ENCODE measurements at places on chromosomes 12 and 14.

DNA sequence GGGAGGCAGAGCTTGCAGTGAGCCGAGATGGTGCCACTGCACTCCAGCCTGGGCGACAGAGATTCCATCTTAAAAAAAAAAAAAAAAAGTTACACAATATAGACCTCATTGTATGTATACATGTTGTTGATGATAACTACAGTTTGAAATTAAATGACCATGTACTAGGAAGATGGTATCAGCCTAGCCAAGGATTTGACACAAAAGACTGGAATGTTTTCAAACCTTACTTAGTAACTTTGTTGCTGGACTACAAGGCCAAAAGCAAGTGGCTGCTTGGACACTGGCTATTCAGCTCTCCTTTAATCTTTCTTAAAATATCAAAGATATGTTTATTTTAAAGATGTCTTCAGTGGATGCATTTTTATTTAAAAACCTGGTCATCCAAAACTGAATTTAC, 18.9 kb upstream of the NUDT4 start:
- DNase-seq, result no peak

GRCh38 chr12:62694632-62695031, 228.0 kb downstream of the MON2 start:
- no peak for DNase-seq

- DNase-seq, result no peak
These were observed 1.3 kb downstream of the CHGA start for GRCh38 chr14:92924247-92924646.

DNA sequence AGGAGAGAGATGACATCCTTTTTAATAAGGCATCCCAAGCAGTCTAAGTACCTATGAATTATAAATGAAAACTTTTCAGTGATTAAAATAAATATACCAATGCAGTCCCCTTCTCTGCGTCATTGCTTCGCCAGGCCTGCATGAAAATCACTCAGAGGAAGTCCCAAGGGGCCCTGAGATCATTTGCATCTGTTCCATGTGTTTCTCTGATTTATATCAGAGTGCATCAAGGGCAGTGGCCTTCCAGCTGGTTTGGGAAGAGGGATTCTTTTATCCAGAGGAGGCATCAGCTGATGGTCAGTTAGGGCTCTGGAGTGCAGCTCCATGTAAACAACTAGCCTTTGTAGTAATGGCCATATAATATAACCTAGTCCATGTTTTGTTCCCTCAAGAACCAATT, 210.1 kb downstream of the RGS6 start:
- no peak for DNase-seq

DNA sequence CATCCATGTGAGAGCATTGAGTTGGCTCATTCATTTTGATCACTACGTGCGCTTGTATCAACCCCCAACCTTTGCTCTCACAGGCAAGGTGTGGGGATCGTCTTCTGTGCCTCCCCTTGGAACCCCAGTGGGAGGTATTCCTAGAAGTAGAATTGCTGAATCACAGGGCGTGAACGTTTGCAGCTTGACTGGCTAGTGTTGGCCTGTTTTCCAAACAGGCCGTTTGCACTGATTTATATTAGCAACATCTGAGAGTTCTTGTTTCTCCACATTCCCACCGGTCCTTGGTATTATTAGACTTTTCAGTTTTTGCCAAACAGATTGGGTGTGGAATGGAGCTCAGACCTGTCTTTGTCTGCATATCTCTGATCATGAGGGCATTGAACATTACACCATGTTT, 288.6 kb upstream of the PWP1 start:
- DNase-seq, result no peak

GRCh38 chr12:95054206-95054605, 19.2 kb downstream of the NR2C1 start:
- no peak for DNase-seq

DNA sequence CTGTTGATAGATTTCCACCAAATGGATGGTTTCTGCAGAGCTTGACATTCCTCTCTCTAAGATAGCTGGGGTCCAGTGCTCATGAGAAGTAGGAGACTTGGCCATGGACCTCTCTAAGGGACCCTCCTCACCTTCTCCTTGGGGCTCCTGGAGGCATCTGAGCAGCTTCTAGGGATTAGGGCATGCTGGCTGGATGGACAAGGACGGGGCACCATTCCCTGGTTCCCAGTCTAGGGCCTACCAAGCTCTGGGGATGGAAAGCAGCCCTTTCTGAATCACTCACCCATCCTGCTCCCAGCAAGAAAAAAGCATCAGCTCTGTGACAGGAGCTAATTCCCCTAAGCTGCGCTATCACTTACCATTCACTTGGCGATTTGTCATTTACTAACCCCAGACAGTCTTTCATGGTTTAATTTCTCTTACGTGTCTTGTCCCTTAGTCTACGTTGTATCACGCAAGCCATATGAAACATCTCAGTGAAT, 39.5 kb downstream of the VWF start:
- DNase-seq, result no peak

DNA sequence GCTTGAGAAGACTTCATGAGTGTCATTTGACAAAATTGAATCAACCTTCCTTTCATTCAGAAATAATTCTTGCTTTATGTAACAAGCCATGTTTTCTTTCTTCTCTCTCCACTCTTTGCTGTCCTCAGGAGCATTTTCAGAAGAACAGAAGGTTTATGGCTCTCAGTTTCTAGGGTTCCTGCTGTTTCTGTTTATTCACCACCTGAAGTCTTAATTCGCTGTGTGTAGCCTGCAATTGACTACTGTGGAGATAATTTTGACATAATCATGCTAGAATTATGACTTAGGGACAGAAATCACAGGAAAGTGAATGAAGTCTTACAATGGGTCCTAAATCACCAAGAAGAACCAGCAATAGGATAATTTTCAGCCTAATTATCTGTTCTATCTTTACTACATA, 7.2 kb upstream of the PLEKHG7 start:
- DNase-seq, result no peak

- no peak for DNase-seq
These were observed 8.4 kb downstream of the KRT8 start for GRCh38 chr12:52896190-52897100.

DNA sequence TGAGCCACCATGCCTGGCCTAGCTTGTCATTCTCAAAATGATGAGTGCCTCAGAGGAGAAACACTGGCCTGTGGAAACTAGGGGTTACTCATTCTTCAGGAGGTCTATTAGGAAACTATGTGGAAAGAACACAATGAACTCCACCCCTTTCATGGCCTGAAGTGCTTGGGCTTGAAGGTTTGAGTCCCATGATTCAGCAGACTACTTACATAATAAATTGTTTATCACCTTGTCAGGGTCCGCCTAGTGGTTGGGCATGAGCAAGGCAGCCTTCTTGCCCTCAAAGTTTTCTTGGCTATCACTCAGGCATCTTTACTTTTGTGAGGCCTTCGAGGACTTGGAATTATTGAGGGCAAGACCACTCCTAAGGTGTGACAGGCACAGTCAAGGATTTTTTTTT, 251.2 kb downstream of the ACSS3 start:
- DNase-seq, result no peak

- DNase-seq, result no peak
These were observed 23.4 kb downstream of the CACNA1C start for GRCh38 chr12:2076196-2076570.

DNA sequence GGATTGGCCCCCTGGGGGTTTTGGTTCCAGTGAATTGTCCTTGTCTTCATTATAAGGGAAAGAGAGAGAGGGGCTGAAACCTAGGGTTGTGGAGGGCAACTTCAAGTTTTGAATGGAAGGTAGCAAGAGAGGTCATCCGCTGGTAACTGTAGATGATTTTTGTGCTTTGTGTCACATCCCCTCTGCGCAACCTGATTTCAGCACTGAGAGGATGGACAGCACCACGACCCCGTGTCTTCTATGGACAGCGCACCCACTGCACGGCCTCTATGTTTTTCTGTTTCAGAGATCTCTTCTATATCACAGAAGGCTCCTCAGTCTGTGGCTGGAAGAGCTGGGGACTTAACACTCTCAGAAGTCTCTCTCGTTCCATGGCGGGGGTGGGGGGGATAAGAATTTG, 127.0 kb upstream of the RPH3A start:
- no peak for DNase-seq

DNA sequence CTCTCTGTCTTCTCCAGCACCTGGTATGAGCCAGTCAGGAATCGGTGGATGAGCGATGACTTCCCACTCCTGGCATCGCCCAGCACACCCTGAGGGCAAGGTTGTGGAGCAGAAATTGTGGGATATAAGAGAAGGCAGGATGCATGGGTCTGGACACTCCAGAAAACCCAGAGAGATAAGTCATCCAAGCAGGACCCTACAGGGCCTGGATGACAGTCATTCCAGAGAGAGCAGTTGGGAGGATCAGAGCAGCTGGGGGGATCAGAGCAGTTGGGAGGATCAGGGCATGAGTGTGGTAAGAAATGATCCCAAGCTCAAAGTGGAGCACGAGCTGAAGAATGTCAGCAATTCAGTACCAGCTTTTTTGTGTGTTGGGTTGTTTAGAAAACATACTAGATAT, 4.0 kb downstream of the AGAP2 start:
- DNase-seq, result no peak

Measured in smooth muscle cell of the brain vasculature (primary cell).